Activated CD4-positive, alpha-beta T cell treated with anti-CD3 and anti-CD28 coated beads for 1 hour (primary cell): ENCODE measurements at places on chromosomes 16 and 17.
A peak's percentile ranks its signal among the peaks of the same experiment; 100 is the strongest.

DNA sequence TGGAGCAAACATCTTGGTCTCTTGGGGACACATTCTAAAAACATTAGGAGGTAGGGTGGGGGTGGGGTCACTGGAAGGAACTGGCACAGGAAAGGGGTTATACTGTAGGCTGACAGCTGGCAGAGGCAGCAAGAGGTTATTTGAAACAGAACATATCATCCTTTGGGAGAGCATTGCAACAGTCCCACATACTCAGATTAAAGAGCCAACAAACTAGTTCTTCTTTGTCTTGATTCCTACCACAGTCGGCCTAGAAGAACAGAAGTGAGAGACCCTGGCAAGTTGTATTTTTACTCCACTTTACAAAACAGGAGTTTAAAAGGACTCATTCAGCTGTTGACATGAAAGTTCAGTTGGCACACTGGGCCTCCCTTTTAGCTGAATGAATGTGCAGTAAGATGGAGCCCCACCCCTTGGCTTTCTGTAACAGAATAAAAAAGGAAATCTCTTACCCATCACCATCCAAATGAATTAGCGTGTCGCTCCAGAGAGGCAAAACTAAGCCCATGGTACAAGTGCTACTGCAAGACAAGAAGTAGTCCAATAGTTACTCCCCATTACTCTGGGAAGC lies 54.6 kb upstream of the CORO6 start:
- no peak for DNase-seq

- DNase-seq, result no peak
Observed at GRCh38 chr16:23071196-23072083, 77.8 kb downstream of the USP31 start.

DNA sequence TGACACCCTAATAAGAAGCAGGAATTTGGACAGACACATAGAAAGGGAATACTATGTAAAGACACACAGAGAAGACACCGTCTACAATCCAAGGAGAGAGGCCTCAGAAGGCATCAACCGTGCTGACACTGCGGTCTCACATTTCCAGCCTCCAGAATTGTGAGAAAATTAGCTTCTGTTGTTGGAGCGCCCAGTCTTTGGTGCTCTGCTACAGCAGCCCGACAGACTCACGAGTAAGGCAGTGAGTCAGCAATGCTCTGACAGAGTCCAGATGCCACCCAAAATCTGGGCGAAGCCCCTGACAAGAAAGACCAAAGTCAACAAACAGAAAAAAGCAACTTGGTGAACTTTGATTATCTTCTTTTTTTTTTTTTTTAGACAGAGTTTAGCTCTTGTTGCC lies 32.5 kb upstream of the RAI1 start:
- DNase-seq, result no peak

DNA sequence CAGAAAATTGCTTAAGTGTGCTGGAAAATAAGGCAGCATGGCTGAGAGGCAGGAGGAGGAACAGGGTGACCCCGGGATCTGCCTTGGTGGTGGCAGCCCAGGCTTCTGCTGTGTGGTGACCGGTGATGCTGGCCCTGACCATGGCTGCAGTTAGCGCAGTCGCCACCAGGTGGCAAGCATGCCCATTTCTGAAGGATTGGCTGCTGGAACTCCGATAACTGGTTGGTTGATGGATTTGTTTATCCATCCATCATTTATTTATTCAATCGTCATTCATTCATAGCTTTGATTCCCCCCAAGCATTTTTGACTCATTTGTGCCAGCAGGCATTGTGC lies 29.1 kb upstream of the ITGA3 start:
- peak; percentile 69 for DNase-seq

- no peak for DNase-seq
Observed at GRCh38 chr16:1120577-1120941, 24.5 kb upstream of the C1QTNF8 start.

DNA sequence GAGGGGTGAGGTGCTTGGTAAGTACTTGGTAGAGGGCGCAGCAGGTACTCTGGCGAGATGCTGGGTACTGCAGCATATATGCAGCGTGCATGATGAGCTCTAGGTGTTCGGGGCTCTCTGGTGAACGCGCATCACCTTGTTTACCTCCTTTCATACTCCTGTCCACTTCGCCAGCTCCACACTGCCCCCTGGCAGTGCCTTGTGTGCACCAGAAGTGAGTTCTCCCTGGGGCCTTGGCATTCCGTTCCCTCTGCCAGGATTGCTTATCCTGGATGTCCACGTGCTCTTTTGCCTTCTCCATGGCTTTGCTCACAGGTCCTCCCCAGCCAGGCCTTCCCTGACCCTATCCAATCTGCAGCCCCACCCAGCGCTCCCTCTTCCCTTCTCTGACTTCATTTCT lies 154.2 kb downstream of the MRM1 start:
- no peak for DNase-seq

GRCh38 chr16:79173919-79174318 lies 426.6 kb downstream of the MAF start:
- no peak for DNase-seq

GRCh38 chr16:28607116-28607623 lies 2.7 kb downstream of the SULT1A1 start:
- DNase-seq, result no peak

- DNase-seq, result peak; percentile 82
Observed at GRCh38 chr17:78356101-78356713, 3.7 kb downstream of the SOCS3 start.
